ENCODE measurements at places on chromosomes 3 and 15. TPM values are rescaled to one million over a fixed set of nuclear protein-coding genes. Genes with fewer than 3 reads are reported as not detected.

Gene CMTM7
- 24.6 TPM for total RNA-seq

Gene VWA5B2
- total RNA-seq: not detected

Gene PAQR5
- 6.5 TPM for total RNA-seq

Gene LPCAT4
- total RNA-seq: 12.8 TPM

Gene ATP13A5
- total RNA-seq: not detected

Gene RBP2
- total RNA-seq: not detected

Gene GTF2A2
- total RNA-seq: 26.6 TPM

Gene CORO2B
- total RNA-seq: 15.9 TPM

Gene AMIGO3
- 4.9 TPM for total RNA-seq

Gene SCN5A
- total RNA-seq: 0.16 TPM

Gene REC114
- total RNA-seq: not detected

Gene RPL15
- total RNA-seq: 3,193 TPM

Gene STAC
- 0.32 TPM for total RNA-seq

Gene MAGI1
- total RNA-seq: 12.8 TPM

Gene DLL4
- 0.54 TPM for total RNA-seq

Gene OXTR
- 2.5 TPM for total RNA-seq

Gene KNG1
- not detected for total RNA-seq

Gene FAM3D
- not detected for total RNA-seq

Gene AP4E1
- 12.0 TPM for total RNA-seq

Gene CFAP20DC
- total RNA-seq: 4.5 TPM

Gene CHDH
- under 0.01 TPM for total RNA-seq

Gene ATP2B2
- total RNA-seq: not detected

Gene APOD
- 45.9 TPM for total RNA-seq

Gene STRC
- not detected for total RNA-seq

Gene KLHL6
- 0.32 TPM for total RNA-seq

Gene TRH
- not detected for total RNA-seq

Gene MRPL47
- total RNA-seq: 21.1 TPM

Gene NR2E3
- not detected for total RNA-seq

Gene SERINC4
- total RNA-seq: not detected

Gene CCR3
- not detected for total RNA-seq

Gene GDPGP1
- total RNA-seq: 7.8 TPM

Gene KIF7
- total RNA-seq: 7.8 TPM

Gene GANC
- total RNA-seq: 13.0 TPM

Gene NME9
- not detected for total RNA-seq

Gene MUC13
- total RNA-seq: not detected

Gene CHST13
- total RNA-seq: not detected

Gene RLBP1
- total RNA-seq: not detected

Gene SLC24A5
- total RNA-seq: not detected

Gene ALDH1A3
- 53.0 TPM for total RNA-seq

Gene SLC28A1
- total RNA-seq: not detected

Gene FSTL1
- total RNA-seq: 1,234 TPM

Gene CSPG4
- 16.2 TPM for total RNA-seq

Measured in cardiac atrium fibroblast (primary cell).